ENCODE measurements at places on chromosomes 3 and 15.

GRCh38 chr15:89448825-89449224 lies 47.6 kb downstream of the RHCG start:
- DNase-seq, result no peak

DNA sequence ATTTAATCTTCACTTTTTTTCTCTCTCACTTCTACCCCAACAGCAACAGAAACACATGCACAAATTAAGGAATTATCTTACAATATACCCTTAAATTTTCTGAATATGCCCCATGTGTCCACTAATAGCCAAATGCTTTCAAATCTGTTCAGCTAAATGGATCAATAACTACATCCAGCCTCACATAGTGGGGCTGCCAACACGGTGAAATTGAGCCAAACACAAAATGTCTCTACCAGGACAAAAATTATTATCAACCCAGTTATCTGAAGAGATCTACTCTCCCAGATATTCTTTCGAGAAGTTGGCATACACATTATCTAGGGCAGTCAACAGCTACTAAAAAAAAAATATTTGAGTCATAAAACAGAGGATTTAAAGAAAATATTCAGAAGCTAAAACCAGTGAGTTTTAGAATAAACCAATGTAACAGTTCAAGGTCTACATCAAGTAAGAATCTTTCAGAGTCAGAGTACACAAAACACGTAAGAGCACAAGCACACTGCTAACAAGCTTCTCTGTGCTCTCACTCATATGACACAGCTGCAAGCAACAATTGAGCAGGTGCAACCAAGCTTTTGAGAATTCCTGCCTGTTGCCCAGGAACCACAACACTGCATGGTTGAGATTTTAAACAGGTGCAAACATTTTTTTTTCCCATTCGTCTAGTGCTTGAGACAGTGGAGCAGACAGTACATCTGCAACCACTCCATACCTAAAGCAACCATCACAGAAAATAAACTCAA lies 247.7 kb downstream of the ZBTB20 start:
- DNase-seq, result no peak

- no peak for DNase-seq
These were observed 12.1 kb upstream of the RAD18 start for GRCh38 chr3:8975081-8976020.

GRCh38 chr3:28948685-28949084 lies 332.2 kb upstream of the RBMS3 start:
- DNase-seq, result no peak

DNA sequence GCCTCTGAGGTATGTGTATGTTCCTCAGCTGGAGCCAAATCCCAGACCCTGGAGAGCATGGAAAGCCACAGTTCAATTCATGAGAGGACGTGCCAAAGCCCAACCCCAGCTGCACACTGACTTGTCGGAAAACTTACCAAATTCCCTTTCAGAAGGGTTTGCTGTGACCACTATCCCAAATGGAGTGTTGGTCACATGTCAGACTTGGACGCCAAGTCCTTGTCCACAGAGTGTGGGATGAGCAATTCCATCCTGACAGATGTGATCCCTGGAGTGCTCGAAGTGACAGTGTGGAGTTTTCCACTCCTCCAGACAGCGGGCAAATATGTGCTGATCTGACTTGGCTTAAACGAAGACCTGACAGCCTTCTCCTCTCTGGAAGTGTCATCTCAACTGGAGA lies 71.2 kb downstream of the RORA start:
- no peak for DNase-seq

GRCh38 chr3:46356909-46357308 lies 3.0 kb downstream of the CCR2 start:
- DNase-seq, result no peak

DNA sequence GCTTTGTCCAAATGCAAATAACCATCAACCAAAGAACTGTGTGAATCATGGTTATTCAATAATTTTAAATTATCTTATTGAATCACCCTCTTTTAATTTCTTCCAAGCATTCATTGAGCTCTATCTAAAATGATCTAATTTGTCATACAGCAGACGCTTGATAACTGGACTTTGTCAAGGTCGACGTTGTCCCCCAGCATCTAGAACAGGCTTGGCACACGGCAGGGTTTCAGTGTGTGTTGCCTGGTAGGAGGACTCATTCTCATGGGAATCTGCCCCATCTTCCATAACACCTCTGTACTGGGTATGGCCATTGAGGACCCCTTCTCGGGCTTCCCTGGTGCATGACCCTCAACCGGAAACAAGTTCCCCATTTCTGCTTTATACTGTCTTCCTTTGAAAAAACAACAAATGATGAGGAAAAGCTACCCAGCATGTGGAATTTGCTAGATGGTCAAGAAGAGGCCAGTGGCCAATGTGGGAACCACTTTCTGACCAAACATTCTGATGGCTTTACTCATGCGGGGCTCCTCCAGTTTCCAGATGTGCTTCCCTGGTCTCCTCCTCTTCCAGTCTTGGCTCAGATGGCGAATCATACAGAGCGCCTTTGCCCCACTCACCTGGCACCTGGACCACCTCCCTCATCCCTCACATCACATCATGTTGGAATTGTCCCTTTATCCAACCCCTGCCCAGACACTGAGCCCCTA lies 41.7 kb upstream of the SEC22A start:
- DNase-seq, result no peak

GRCh38 chr3:86794361-86795065 lies 196.4 kb downstream of the VGLL3 start:
- no peak for DNase-seq

GRCh38 chr3:128066114-128066513 lies 13.9 kb downstream of the SEC61A1 start:
- no peak for DNase-seq

GRCh38 chr15:68299436-68299835 lies 21.9 kb downstream of the FEM1B start:
- DNase-seq, result no peak

DNA sequence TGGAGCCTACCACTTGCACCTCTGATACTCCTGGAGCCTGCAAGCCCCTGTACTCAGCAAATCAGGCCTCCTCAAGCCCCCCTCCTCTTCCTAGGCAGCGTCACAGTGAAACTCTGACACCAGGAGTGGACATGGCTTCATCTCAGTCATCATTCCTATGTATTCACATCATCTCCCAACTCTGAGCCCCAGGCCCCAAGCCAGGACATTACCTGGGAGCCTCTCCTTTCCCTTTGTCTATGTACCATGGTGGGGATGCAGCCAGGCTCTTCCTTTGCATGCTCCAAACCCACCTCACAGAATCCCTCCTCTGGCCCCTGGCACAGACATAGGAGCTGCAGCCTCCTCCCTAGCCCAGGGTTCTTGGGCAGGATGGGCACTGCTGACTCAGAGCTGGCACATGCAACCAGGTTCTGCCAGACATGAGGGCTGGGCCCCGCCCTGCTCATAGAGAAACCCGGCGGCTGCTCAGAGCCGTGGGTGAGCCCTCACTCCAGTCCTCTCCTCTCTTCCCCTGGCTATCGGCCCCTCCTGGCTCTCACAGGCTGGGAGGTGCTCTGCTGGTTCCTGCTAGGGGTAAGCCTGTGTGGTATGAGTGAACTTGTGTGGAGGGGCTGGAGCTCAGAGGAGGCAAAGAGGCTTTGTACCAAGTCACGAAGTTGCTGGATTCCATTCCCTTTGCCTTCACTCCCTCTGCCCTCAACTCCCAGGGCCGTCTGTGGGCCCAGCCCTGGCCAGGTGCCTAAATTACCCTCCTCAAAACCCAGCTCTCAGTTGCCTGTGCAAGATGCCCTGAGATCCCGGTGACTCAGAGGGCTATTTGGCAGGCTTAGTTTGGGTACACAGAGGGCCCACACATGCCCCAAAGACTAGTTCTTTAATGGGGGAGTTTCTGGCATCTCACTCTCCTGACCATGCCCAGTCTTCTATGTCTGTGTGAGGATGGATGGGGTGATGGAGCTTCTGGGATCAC lies 1.9 kb upstream of the PLCD1 start:
- DNase-seq, result no peak

DNA sequence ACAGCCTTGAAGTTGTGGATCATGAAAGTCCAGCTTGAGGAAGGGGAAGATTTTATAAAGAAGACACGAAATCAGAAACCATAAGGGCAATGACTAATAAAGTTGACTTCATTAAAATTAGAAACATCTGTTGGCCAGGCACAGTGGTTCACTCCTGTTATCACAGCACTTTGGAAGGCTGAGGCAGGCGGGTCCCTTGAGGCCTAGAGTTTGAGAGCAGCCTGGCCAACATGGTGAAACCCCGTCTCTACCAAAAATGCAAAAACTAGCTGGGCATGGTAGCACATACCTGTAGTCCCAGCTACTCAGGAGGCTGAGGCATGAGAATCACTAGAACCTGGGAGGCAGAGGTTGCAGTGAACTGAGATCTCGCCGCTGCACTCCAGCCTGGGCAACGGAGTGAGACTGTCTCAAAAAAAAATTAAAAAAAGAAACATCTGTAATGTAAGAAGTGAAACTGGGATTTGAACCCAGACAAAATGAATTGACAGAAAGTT lies 7.9 kb upstream of the UBXN7 start:
- no peak for DNase-seq

GRCh38 chr3:128078322-128078721 lies 26.1 kb downstream of the SEC61A1 start:
- no peak for DNase-seq

- peak; percentile 63 for DNase-seq
These were observed 1.2 kb downstream of the IGDCC4 start for GRCh38 chr15:65421360-65422215.

DNA sequence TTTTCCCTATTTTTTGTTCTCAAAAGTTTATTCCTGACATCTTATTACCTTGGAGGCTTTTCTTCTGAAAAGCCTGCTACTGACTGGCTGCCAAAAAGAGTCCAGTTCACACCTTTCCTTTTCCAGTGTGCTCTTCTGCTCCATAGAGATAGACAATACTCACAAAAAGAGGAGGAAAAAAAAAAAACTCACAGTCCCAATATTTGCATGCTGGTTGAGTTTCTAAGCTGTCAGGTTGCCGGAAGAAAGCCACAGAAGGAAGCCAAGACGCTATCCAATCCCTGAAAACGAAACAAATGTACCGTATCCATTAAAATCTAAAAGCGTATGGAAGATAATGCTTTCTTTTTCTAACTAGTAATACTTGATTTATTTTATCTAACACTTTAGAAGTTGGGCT lies 299.5 kb downstream of the CADM2 start:
- no peak for DNase-seq

DNA sequence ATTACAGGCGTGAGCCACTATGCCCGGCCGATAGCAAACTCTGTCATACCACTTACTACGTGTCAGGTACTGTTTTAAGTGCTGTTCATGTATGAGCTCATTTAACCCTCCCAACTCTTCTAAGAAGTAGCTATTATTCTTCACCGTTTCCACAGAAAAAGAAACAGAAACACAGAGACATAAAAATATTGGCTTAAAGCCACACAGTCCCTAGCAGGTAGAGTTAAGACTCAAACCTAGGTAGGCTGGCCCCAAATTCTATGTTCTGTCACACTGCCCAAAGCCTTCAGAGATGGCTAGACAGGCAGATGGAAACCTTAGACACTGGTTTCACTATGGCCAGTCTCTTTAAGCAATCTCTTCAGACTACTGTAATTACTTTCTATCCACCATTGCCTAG lies 149.8 kb upstream of the KCNMB2 start:
- DNase-seq, result no peak

- DNase-seq, result no peak
These were observed 1.0 kb downstream of the LRRC3B start for GRCh38 chr3:26623419-26624208.

DNA sequence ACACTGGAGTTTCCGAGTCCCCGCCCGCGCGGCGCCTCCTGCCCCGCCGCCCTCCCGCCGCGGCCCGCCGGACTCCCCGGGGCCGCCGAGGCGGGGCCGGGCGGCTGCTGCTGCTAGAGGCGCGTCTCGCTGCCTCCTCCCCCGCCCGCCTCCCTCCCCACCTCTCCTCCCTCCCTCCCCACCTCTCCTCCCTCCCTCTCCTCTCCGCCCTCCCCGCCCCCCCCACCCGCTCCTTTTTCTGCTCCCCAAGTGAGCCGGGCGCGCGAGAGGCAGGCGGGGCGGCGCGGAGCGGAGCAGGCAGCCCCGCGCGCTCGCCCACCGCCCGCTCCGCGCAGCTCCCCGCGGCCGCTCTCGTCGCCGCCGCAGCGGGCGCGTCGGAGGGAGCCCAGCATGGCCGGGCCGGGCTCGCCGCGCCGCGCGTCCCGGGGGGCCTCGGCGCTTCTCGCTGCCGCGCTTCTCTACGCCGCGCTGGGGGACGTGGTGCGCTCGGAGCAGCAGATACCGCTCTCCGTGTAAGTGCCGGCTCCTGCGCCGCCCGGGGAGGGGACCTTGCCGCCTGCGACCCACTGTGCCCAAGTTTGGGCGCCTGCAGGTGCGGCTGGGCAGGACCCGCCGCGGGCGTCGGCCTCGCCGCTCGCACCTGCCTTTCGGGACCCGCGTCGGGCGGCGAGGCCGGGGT lies at the start of gene CACNA2D3:
Gene CACNA2D3, plus strand, starts transcription at position 229 of the 679 bp plus-strand sequence.
- DNase-seq, result peak; percentile 25

GRCh38 chr15:95839367-95839782 lies 491.1 kb upstream of the NR2F2 start:
- DNase-seq, result peak; percentile 11

GRCh38 chr3:15273227-15273626 lies 59.2 kb downstream of the SH3BP5 start:
- DNase-seq, result no peak

DNA sequence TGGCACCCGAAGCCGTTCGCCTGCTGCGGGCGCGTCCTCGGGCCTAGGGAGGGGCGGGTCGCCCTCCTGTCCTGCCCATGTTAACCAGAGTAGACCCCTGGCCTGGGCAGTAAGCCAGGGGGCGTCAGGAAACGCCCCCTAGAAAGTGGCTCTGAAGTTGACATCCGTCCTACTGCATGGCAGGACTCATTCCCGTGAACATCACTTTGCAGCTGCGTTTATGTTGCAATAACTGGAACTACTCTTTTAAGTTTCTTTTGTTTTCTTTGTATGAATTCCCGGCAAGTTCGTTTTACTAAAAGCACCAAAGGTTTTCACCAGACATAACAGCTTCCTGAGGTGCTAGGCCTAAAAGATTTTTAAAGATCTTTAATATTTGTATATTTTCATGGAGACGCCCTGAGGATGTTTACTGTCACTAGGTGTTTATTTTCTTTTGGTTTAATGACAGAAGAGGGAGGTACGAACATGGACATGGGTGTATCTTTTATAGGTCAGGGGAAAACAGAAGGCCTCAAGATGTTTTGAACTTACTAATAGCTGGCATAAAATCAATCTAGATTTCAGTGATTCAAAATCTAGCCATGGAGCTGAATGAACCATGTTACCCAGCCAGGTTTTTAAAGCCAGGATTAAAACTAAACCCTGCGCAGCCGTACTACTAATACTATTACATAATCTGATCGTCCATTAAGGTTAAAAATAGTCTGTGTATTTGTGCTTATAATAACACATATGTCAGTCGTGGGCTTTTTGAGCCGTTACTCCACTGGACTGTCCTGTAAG lies 1.0 kb downstream of the C15orf61 start:
- DNase-seq, result no peak

DNA sequence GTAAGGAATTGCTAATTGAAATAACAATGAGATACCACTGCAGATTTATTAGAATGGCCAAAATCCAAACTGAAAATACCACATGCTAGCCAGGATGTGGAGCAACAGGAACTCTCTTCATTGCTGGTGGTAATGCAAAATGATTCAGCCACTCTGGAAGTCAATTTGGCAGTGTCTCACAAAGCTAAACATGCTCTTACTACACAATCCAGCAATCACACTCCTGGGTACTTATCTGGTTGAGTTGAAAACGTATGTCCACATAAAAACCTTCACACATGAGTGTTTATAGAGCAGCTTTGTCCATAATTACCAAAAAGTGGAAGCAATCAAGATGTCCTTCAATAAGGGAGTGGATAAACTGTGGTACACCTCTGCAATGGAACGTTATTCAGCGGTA lies 113.3 kb downstream of the SMAD6 start:
- DNase-seq, result no peak

GRCh38 chr3:65576966-65577365 lies 461.8 kb downstream of the MAGI1 start:
- DNase-seq, result no peak
